ENCODE measurements at places on chromosomes 4 and X.

DNA sequence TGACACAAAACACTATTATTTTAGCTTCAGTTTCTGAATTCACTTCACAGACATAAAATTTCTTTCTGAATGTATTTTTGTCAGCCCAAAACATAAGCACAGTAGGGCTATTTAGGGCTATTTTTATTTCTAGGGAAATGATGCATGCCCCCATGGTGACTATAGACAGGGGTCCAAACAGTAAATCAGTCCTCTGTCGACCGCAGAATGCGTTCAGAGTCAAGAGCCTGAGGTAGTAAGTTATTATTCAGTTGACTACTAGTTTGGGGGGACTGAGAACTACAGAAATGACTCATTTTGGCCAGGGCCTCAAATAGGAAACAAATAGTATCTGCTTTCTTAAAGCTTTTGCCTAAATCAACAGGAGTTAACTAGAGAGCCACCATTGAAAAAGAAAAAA, 414.4 kb downstream of the AFF2 start:
- no peak for DNase-seq

DNA sequence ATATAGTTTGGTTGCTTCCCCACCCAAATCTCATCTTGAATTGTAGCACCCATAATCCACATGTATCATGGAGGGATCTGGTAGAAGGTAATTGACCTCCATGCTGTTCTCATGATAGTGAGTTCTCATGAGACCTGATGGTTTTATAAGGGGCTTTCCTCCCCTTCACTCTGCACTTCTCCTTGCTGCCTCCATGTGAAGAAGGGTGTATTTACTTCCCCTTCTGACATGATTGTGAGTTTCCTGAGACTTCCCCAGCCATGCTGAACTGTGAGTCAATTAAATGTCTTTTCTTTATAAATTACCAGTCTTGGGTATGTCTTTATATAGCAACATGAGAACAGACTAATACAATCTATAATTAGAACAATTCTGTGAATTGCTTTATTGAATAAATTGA, 11.9 kb upstream of the DCAF4L1 start:
- no peak for DNase-seq

DNA sequence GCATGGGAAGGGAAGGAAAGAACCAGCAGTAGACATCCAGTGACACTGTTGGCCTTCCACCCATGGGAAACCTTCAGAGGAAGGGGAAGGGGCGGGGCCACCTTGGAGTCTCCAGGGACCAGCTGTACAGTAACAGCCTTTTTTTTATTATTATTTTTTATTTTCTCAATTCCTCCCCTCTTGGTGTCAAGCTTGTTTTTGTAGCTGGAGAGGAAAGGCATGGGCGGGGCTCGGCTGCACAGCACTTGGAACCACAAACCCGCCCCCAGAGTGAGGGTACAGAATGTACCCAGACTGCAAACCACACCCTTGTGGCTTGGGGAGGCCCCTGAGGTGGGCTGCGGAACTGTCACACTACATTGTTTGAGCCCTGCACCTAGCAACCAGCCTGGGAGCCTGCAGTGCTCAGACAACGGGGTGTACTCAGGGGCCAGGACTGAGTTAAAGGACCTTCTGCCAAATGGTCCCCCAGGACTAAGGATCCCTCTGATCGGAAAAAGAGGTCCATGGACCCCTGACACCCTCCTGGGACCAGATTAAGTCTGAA, 45.7 kb downstream of the PRPS1 start:
- DNase-seq = peak; percentile 78

DNA sequence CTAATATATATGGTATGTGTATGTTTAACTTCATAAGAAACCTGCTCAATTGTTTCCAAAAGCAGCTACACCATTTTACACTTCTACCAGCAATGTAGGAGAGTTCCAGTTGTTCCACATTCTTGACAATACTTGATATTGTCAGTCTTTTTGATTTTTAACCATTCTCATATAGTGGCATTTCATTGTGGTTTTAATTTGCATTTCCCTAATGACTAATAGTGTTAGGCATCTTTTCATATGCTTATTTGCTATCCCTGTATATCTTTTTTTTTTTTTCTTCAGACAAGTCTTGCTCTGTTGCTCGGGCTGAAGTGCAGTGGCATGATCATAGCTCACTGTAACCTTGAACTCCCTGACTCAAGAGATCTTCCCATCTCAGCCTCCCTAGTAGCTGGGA, 58.2 kb upstream of the TRIM2 start:
- DNase-seq = no peak

DNA sequence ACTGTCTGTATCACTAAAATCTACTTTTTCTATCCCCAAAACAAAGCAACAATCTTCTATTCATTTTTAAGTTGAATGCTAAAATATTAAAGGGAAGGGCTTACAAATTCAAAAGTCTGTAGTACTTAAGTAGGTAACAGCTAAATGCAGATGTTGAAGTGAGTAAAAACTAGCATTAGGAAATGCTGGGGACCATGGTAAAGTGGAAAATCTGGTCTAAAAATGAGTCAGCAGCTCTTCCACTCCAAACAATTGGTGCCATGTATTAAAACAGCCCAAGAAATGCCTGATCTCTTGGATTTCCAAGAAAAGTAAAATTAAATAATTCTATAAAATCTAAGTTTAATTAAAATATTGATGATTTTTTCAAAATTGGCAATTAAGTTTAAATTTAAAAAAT, 73.3 kb upstream of the PPP3CA start:
- no peak for DNase-seq
